ENCODE measurements at places on chromosomes 3 and 15.

DNA sequence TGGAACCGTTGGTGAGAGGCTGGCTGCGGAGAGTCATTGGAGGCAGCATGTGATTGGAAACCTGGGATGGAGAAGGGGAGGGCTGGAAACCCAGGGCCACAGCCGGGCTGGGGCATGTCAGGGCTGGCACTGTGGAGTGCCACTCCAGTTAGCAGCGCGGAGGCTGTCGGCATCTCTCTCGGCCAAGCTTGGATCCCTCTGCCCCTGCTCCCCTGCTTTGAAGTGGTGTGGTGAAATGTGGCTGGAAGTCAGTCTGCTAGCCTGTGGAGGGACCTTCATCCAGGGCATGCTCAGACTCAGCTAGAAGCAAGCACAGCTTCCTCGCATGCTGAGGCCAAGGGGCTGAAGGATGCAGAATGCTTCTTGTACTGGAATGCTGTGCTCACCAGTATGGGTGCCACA, 13.5 kb downstream of the SLCO3A1 start:
- DNase-seq: no peak

GRCh38 chr3:114569186-114569585, 275.4 kb downstream of the TIGIT start:
- no peak for DNase-seq

GRCh38 chr3:120311863-120312794, 27.1 kb upstream of the GPR156 start:
- no peak for DNase-seq

GRCh38 chr3:71217640-71218222, 365.8 kb downstream of the FOXP1 start:
- no peak for DNase-seq

DNA sequence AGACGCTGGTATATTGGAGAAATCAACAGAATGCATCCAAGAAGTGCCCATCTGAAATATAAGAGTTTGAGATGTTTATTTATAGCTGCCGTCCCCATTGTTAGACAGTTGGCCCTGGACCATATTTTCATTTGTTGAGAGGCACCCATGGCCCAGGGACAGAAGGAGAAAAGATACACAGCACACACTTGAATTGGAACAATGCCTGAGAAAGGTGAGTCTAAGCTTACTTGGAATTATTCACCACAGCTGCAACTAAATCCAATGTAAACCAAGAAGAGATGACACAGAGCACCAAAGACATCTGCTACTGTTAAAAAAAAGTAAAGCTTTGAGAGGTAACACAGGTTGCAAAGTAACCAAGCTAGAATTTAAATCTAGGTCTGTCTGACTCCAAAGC, 525.5 kb upstream of the NAALADL2 start:
- DNase-seq: no peak

- DNase-seq: no peak
Observed at GRCh38 chr3:21962456-21962855, 211.4 kb upstream of the ZNF385D start.

DNA sequence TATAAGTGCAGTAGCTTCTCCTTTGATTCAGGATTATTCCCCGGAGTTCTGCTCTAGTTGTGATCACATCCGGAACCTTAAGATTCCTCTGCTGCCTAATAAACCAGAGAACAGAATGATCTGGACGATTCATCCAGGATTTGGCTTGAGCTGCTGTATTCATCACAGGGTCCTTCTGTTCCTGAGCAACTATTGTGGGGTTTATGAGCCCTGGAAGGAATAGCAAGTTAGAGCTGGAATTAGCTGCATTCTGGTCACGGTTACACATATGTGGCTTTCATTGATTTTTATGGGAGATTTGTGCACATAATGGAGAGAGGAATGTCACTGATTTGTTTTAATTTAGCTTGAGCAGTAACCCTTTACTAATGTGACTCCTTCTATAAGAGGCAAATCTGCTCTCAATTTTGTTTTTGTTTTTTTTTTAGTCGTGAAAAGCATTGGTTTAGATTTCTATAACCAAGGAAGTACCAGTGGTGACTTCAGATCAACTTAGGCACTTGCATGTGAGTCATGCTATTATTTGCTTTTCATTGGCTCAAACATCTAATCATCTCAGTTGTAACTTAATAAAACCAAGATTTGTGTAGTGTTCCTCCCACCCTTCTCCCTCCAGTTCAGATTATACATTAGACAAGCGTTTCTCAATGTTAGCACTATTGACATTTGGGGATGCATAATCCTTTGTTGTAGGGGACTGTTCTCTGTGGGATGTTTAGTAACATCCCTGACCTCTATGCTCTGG, 148.5 kb downstream of the OTOL1 start:
- no peak for DNase-seq

- no peak for DNase-seq
Observed at GRCh38 chr3:171353423-171353822, 106.8 kb downstream of the TNIK start.

- DNase-seq: no peak
Observed at GRCh38 chr3:171464462-171464861, 4.3 kb upstream of the TNIK start.

DNA sequence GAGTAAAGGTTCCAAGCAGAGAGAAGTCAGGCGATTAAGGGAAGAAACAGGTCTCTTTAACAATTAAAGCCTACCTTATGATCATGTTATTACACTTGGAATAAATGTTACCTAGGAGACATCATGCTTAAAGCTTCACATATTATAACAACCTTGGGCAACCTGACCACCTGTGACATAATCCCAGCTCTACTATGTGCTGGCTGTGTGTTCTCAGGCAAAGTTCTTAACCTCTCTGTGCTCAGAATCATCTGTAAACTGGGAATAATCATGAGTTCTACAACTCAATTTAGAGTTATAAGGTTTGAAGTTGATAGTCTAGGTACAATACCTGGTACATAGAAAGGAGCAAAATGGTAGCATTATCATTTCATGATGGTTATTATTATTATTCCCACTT, 159.3 kb downstream of the MAGI1 start:
- DNase-seq: no peak

- DNase-seq: peak; percentile 49
Observed at GRCh38 chr15:31338318-31338878, 11.8 kb downstream of the KLF13 start.

- no peak for DNase-seq
Observed at GRCh38 chr3:54150864-54151467, 28.6 kb downstream of the CACNA2D3 start.

GRCh38 chr3:128194843-128195242, 41.6 kb downstream of the EEFSEC start:
- no peak for DNase-seq

GRCh38 chr15:90327311-90327710, 24.8 kb upstream of the ZNF774 start:
- DNase-seq: no peak

- no peak for DNase-seq
Observed at GRCh38 chr3:173615661-173616060, 218.1 kb downstream of the NLGN1 start.

GRCh38 chr3:72738752-72739530, 109.3 kb downstream of the SHQ1 start:
- peak; percentile 63 for DNase-seq

DNA sequence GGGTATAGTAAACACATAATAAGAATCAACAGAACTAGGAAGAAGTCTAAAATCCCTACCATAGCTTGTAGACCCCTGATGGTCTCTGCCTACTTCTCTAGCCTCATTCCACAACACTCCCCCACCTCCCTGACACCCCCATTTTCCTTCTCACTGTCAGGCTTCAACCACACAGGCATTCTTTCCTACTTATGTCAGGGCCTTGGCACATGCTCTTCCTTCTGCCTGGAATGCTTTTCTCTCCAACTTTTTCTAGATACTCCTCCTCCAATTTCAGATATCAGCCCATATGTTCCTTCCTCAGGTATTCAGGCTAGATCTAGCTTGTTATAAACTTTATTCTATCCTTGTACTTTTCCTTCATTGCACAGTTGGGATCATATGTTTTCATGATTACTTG, 106.0 kb upstream of the MRPL3 start:
- DNase-seq: no peak

GRCh38 chr3:87201727-87202126, 25.4 kb upstream of the CHMP2B start:
- no peak for DNase-seq

DNA sequence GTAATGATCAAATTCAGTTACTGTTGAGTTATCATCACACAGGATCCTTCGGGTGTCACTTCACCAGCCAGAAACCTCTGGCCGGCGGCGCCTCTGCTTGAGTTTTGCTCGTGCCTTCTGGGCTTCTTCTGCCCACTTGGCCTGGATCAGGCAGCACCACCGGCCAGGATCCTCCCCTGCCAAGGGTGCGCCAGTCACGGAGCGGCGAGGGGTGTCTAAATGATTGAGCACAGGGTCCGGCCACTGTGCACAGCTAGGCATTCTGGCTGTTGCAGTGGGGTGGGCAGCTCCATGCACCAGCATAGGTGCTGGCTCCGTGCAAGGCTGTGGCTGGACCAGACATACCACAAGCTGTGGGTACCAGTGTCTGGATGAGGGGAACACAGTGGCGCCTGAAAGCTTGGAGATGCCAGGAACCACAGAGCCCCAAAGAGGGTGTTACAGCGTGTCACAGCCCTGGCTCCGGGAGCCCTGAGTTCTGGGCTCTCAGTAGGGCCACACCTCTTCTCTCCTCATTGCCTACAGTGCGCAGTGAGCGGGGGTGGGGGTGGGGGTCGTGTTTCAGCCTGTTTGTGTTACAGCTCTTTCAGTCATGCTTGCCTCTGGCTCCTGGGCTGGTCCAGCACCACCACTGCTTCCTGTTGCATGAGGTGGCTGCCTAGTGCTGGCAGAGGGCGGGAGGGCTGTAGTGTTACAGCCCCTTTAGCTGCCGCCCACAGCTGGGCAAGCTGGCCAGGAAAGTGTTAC, 169.4 kb downstream of the FNDC3B start:
- no peak for DNase-seq

DNA sequence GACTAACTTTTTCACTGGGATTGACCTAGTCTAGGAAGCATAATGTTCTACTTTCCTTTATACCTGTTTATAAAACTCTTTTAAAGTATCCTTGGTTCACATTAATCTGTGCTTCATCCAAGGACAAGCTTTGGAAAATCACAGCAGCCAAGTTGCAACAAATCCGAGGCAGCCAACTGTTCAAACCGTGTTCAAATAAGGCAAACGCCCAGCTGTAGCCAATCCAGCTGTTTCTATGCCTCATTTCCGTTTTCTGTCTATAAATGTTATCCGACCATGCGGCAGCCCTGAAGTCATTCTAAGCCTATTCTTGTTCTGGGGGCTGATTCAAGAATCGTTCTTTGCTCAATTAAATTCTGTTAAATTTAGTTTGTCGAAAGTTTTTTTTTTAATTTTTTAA, 78.3 kb downstream of the FMN1 start:
- no peak for DNase-seq

- no peak for DNase-seq
Observed at GRCh38 chr3:27633224-27633545, 88.9 kb downstream of the EOMES start.

DNA sequence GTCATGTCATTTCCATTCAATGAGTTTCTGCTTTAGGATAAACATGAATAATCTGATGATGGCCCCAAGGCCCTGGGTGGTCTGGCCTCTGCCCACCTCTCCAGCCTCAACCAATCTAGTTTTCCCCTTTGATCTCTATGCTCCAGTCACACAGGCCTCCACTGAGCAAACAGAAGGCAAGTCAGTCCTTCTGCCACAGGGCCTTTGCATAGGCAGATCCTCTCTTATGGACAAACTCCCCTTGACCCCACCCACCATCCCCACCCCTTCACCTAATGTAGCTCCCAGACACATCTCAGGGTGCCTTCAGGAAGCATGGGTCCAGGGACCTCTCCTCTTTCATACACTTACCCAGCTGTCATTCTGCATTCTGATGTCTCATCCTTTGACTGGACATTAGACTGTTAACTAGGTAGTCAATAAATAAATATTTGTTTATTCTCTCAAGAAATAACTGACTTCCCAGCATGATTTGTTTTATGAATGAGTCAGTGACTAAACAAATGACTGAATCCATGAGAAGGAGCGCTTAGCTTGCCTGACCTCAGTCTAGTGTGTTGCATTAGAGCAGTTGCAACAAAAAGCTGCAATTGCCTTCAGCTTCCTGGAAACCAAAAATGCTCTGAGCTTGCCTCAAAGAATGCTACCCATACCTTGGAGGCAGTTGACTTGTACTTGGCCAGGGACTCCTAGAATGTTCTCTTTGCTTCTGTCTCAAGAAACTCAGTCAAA, 386.6 kb upstream of the WNT5A start:
- no peak for DNase-seq

DNA sequence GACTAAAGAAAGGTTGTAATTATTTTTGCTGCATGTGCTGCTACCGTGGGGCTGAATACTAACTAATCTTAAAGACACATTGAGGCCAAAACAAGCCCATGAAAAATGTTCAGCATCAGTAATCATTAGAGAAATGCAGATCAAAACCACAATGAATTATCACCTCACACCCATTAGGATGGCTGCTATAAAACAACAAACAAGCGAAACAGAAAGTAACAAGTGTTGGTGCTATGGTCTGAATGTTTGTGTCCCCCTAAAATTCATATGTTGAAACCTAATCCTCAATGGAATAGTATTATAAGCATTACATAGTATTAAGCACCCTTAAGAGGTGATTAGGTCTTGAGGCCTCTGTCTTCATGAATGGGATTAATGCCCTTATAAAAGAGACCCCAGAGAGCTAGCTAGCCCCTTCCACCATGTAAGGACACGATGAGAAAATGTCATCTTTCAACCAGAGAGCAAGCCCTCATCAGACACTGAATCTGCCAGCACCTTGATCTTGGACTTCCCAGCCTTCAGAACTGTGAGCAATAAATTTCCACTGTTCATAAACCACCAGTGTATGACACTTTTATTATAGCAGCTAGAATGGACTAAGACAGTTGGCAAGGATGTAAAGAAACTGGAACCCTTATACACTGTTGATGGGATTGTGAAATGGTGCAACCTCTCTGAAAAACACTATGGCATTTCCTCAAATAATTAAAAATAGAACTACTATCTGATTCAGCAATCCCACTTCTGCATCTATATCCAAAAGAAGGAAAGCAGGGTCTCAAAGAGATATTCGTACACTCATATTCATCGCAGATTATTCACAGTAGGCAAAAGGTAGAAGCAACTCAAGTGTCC, 76.1 kb downstream of the REC114 start:
- no peak for DNase-seq

DNA sequence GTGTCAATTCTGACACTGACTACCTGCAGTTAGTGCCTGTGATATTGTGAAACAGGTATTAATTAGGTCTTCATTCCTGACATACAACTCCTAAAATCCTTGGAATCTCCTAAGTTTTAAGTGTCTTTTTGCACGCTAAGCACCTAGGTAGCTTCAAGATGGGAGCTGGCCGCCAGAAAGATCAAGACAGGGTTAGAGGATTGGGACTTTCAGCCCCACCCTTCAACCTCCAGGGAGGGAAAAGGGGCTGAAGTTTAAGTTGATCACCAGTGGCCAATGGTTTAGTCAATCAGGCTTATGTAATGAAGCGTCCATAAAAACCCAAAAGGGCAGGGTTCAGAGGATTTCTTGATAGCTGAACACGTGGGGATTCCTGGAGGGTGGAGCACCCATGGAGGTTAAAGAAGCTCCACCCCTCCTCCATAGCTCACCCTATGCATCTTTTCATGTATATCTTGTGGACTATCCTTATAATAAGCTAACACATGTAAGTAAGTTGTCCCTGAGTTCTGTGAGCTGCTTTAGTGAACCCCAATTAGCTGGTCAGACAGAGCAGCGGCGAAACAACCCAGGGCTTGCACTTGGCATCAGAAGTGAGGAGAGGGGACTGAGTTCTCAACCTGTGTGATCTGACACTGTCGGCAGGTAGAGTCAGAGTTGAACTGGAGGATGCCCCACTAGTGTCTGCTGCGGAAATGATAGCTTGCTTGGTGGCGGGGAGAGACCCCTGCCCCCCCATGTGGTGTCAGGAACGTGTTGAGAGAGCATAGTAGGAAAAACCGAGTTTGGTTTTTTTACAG, 12.8 kb upstream of the SRP14 start:
- peak; percentile 8 for DNase-seq

GRCh38 chr3:186381424-186382216, 19.6 kb upstream of the DGKG start:
- DNase-seq: no peak

Data from breast epithelium (tissue), 4 donors.